Glutamatergic neuron (in vitro differentiated cells): ENCODE measurements at places on chromosomes 2 and 18. TPM values are rescaled to one million over a fixed set of nuclear protein-coding genes. Genes with fewer than 3 reads are reported as not detected.

The TEX44 gene
- total RNA-seq = not detected

The GPR75 gene
- 5.6 TPM for total RNA-seq

The CD207 gene
- total RNA-seq = 0.51 TPM

The TMEM198 gene
- total RNA-seq = 40.9 TPM

The PRSS56 gene
- total RNA-seq = not detected

The SKA1 gene
- total RNA-seq = 2.0 TPM

GRCh38 chr18:23938043-23938756 lies 76.4 kb upstream of the TTC39C start:
- DNase-seq = no peak

- no peak for DNase-seq
Observed at GRCh38 chr2:224174990-224175389, 135.9 kb upstream of the SERPINE2 start.

GRCh38 chr2:230134496-230135129 lies 65.9 kb upstream of the SLC16A14 start:
- no peak for DNase-seq

- DNase-seq = no peak
Observed at GRCh38 chr2:147851244-147851930, 6.6 kb downstream of the ACVR2A start.

DNA sequence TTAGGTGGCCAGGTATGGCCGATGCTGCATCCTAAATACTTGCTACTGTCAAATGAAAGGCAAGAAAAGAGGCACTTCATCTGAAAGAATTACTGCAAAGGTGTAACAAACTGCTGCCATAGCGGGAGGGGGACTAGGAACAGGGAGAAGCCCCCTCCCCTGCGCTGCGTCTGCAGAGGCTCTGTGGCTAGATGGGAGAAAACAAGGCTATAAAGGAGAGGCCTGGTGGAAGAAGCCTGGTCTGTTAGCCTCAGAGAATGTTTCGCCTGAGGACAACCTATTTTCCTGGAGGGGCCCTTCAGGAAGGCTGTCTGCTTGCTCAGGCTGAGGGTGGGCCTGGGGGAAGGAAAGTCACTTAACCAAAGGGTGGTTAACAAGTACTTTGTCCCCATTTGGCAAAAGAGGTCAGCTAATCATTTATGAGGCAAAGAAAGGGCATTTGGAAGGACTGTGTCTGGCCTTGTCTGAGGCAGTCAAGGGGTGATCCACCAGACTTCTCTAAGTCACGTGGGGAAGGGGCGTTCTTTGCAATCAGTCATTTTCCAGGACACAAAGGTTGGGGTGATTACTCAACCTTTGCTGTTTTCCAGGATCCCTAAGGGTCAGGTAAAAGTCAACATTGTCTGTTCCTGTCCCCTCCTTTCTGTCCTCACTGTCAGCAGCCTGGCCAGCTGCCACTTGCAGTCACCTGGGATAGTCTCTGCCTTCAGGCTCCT lies 103.0 kb upstream of the TMEM200C start:
- no peak for DNase-seq

DNA sequence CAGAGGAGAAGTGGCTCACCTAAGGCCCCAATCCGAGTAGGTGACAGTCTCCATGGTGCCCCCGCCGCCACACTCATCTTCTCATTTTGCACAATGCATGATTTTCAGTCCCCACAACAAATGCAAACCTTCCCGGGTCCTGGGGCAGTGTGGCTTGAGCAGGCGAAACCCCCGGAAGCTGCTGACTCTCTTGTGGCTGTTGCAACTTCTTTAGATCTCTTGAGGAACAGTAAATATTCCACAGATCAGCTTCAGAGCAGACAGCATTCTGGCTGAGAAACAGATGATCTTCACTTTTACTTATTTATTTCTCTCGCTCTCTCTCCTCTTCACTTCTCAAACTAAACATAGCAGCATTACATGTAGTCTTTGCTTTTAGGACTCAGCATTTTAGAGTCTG lies 51.9 kb downstream of the ASAP2 start:
- DNase-seq = no peak

- no peak for DNase-seq
Observed at GRCh38 chr2:103860016-103860415, 993.9 kb upstream of the POU3F3 start.

DNA sequence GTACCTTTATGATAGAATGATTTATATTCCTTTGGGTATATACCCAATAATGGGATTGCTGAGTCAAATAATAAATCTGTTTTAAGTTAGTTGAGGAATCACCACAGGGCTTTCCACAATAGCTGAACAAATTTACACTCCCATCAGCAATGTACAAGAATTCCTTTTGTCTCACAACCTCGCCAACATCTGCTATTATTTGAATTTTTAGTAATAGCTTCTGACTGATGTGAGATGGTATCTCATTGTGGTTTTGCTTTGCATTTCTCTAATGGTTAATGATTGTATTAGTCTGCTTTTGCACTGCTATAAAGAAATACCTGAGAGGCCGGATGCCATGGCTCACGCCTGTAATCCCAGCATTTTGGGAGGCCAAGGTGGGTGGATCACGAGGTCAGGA lies 1387.6 kb upstream of the ACVR2A start:
- no peak for DNase-seq

- peak; percentile 48 for DNase-seq
Observed at GRCh38 chr2:207692206-207693065, 19.0 kb upstream of the CCNYL1 start.
